Fibroblast of skin of scalp (primary cell): ENCODE measurements at places on chromosomes 3 and 15.

GRCh38 chr15:41490355-41490754, 3.3 kb upstream of the ITPKA start:
- peak; percentile 89 for DNase-seq

DNA sequence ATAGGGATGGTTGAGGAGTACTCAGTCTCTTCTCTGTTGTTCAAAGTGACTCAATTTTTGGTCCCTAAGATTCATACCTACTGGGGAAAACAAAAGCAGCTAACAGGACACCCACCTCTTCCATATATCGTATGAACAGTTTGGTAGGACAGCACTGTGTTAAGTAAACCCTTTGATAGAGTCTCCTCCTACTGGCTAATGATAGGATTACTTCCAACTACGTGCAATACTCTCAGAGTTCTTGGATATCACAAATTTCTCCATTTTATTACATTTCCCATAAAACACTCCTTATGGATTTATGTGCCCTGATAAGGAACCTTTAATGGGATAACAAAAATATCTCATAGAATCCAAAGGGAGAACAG, 200.2 kb upstream of the GOLGA6L4 start:
- peak; percentile 42 for DNase-seq

DNA sequence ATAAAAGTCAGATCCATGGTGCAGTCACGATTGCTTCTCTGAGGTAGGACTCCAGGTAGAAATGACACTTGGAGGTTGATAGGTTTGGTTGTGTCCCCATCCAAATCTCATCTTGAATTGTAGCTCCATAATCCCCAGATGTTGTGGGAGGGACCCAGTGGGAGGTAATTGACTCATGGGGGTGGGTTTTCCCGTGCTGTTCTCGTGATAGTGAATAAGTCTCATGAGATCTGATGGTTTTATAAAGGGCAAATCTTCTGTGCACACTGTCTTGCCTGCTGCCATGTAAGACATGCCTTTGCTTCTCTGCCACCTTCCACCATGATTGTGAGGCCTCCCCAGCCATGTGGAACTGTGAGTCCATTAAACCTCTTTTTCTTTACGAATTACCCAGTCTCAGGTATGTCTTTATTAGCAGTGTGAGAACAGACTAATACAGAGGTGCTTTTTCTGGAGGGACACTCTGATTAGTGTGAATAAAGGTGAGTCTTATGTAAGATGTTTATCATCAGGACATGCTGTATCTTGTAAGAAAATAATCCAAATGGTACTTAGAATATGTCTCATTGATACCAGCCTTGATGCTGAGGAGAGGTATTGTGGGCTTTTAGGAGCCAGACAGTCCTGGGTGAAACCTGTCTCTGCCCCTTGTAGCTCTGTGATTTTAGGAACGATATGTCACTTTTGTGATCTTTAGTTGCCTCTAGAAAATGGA, 43.0 kb downstream of the SLCO3A1 start:
- DNase-seq, result no peak

DNA sequence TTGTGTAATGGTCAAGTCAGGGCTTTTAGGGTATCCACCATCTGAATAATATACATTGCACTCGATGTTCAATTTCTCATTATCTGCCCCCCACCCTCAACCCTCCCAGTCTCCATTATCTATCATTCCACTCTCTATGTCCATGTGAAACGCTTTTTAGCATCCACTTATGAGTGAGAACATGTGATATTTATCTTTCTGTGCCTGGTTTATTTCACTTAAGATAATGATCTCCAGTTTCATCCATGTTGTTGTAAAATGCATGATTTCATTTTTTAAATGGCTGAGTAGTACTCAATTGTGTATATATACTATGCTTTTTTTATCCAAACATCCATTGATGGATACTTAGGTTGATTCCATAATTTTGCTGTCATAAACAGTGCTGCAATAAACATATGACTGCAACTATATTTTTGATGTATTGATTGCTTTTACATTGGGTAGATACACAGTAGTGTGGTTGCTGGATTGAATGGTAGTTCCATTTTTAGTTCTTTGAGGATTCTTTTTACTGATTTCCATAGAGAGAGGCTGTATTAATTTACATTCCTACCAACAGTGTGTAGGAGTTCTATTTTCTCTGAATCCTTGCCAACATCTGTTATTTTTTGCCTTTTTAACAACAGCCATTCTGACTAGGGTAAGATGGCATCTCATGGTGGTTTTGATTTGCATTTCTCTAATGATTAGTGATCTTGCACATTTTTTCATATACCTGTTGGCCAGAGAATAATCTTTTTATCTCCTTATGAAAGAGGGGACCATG, 332.9 kb upstream of the TGFBR2 start:
- DNase-seq, result peak; percentile 59

DNA sequence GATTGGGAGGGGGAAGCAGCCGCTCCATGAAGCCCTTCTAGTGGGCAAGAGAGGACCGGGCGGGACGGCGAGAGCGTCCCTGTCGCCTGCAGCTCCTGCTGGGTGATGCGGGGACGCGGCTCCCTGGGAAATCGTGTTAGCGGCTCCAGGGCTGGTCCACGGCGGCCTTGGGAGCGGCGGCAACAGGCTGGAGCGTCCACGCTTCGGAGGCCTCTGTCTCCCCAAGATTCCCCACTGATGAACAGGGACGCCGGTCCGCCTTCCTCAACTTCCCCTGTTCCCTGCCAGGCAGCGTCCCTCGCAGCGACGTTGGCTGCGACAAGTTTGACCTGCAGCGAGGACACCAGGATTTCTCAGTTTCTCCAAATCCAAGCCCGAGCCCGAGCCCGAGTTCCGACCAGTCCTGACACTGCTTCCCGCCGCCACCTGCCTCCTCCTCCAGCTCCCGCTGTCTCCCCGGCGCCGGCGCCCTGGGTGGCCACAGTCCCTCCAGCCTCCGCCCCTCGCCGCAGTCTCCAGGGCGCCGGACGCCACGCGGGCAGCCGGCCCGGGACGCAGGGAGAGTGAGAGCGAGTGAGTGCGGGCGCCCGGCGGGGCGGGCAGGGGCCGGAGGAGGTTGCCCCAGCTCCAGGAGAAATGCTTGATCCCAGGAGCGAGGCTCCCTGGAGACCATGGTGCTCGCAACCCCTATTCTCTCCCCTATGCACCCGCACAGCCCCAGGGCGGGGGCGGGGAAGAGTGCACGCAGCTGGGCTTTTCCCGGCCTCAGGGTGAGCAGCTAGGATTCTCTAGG, 78.1 kb upstream of the RNF7 start:
- peak; percentile 58 for DNase-seq

DNA sequence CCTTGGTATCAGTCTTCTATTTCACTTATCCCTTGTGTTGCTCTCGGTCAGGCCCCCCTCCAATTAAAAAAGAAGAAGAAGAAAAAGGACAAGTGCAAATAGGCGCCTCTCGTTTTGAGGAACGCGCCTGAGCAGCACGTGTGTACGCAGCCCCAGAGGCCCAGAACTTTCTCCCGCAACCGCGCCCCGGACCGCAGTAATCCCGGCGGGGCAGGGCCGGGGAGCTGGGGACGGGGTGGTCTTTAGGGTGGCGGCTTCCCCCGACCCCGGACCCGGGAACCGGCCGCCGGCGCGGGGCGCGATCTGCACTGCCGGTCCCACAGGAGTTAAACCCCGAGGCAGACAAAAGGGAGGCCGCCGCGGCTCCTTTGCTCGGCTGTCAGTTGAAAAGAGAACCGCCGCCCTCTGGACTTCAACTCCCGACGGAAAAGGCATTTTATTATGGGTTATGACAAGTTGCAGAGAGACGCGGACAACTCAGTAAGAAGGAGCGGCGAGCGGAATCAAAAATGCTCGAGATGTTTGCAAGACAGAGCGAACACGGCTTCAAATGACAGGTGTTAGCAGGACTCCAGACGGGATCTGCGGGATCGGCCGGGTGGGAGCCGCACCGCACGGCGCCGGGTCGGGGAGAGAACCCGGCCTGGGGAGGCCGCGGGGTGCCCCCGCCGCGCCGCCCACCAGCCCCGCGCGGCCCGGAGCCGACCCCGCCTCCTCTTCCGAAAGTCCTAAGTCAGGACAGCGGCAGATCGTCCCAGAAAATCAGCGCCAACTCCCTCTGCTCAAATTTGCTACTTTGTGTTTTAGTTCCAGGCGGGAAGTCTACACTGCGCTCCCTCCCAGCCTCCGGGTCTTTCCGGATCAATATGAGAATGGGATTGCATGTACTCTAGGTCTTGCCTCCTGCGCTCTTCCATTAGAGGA, 79.0 kb downstream of the NR2F2 start:
- DNase-seq, result no peak

DNA sequence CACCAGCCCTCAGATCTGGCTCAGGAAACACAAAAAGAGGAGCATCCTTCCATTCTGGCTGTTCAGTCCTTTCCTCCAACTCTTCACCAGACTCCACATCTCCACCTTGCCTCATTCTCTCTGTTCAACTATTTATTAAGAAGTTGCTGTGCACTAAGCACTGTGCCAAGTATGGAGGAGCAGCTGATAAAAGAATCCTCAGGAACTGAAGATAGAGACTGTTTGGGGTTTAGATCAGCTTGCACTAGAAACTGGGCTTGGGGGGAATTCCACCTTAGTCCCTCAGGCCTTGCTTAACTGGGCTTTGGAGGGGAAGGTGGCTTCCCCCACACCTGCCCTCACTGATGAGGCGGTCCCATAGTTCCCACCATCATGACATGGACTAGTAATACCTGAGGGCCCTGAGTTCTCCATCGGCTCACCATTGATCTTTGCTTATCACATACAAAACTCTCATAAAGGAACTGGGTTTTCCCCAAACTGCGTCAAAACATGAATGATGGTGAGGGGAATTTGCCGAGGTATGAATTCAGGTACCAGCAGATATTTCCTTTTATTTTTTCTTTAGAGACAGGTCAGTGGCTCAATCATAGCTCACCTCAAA, 1.7 kb upstream of the CCR8 start:
- no peak for DNase-seq

DNA sequence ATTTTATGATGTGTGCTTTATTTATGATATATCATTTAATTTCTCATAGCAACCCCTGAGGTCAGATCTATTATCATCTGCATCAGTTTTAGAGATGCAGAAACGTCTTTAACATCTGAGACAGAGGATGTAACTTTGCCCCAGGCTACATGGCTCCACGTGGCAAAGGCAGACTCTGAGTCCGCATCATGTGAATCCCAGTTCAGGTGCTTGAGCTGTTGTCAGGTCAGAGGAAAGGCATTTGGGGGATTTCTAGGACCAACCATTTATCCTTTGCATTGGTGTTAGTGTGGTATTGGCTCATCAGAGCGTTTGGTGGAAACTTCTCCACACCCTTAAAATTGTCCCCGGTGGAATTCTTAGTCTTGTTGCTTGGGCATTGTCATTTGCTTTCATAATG, 10.8 kb downstream of the CACNA2D3 start:
- no peak for DNase-seq

DNA sequence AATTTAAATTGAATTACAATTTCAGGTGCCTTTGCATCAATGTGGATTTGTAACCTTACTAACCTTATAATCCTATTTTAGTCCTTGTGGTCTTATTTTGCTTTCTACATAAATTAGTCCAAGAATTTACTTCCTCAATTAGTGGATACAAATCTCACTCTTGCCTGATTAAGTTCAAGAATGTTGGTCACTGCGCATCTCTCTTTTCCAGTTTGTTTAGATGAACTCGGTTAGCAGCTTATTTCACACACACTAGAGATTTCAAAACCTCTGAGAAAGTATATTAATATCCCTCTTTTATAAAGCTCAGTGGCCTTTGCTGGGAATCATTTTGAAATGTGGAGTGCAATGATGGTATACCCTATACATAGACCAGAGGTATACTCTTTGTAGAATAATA, 243.4 kb downstream of the DTWD1 start:
- DNase-seq, result no peak

DNA sequence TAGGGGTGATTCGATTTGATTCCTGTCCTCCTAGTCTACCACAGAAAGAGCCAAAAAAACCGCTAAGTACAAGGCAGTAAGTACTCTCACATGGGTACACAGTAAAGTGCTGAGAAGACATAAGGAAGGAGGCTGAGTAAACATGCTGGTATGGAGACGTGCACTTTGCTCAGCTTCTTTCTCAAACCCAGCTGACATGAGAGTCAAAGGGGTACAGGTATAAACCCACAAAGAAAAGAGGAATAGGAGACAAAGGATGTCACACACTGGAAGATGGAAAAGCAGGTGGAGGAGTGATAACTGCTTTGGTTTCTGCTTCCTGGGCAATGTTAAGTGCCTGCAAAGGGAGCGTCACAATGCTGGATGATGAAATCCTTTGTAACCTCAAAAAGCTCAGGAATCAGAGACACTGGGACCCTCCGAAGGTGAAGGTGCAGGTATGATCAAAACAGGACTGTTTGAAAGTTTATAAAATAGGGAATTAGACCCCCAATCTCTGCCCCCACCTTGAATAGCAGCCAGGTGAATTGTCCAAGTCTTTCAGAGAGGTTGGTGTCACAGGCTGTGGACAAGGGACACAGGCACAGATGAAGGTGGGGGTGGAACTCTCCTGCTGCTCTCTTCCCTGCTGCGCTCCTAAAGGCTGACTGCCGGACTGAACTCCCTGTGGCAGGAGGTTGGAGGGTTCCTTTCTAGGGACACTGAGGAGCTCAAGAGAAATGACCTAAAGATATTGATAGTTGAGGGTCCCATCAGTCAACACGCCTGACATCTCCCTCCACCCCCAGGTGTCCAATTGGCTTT, 101.8 kb downstream of the RAB11A start:
- DNase-seq, result no peak

DNA sequence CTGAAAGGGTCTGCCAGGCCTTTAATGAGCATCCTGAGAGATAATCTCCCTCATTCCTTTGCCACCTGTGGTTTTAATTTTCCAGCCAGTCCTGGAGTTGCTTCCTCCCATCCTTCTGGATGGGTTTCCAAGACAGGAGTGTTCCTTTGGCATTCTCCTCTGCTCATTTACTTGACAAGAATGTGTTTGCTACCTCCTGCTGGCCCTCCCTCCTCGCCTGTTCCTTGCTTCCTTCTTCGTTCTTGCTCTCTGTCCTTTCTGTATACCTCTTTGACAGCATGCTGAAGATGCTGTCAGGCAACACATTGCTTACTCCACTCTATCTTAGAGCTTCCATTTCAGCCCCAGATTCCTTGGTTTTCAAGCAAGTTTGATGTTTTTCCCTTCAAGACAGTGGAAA, 46.0 kb downstream of the ERC2 start:
- no peak for DNase-seq

DNA sequence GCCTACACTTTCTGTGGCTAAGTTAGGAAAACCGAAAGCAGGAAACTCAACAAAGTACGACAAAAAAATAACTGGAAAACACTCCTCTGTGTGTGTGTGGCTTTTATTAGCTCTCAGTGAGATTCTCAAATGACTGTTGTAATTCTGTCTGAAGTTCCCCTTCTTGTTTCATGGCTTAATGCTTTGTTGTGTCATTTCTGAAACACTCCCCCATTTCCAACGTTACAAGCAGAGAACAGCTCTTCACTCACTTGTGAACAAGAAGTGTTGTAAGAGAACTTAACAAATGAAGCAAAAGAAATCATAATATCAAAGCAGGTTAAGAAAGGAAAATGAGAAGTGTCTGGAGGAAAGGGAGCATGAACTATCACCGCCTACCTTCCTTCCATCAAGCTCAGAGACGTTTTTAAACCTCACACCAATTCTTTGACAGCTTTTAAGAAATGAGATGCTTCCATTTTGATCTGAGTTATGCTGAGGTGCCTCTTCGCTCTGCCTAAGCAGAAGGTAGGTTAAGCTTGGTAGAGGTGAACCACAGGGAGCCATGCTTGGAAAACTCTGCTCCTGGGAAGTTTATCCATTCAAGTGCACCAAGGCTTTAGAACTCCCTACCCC, 12.4 kb upstream of the SEC62 start:
- DNase-seq, result no peak
